ENCODE measurements at places on chromosomes 11 and 22. TPM values are rescaled to one million over a fixed set of nuclear protein-coding genes. Genes with fewer than 3 reads are reported as not detected.

Gene ROBO3
- 24.2 TPM for total RNA-seq

DNA sequence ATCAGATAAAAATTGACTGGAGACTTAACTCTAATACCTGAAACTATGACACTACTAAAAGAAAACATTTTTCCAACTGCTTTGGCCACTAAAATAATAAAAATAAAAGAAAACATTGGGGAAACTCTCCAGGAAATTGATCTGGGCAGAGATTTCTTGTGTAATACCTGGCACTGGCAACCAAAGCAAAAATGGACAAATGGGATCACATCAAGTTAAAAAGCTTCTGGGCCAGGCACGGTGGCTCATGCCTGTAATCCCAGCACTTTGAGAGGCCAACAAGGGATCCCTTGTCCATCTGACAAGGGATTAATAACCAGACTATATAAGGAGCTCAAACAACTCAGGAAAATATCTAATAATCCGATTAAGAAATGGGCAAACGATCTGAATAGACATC is 64.6 kb upstream of the RAB1B start:
- peaks cover 15% of the 10 kb centered on the region for H3K36me3 ChIP-seq
- no peak overlapping the region for H3K27ac ChIP-seq
- no peak for DNase-seq

Gene ADORA2A
- total RNA-seq, result 37.6 TPM

- no peaks in the 10 kb centered on the region for H3K27me3 ChIP-seq
- H3K4me1 ChIP-seq, result no peaks in the 10 kb centered on the region
- DNase-seq, result no peak
- no peak overlapping the region for H3K4me3 ChIP-seq
Observed at GRCh38 chr22:26463688-26464087, 19.9 kb downstream of the HPS4 start.

GRCh38 chr11:12864316-12865156 is 144.6 kb upstream of the RASSF10 start:
- DNase-seq, result no peak
- H3K4me3 ChIP-seq, result no peak overlapping the region
- H3K36me3 ChIP-seq, result no peaks in the 10 kb centered on the region
- peaks cover 47% of the 10 kb centered on the region for H3K27me3 ChIP-seq

- no peak overlapping the region for H3K27ac ChIP-seq
- no peak for DNase-seq
- H3K4me1 ChIP-seq, result peaks cover 5% of the 10 kb centered on the region
- no peaks in the 10 kb centered on the region for H3K27me3 ChIP-seq
- H3K36me3 ChIP-seq, result peaks cover 40% of the 10 kb centered on the region
Observed at GRCh38 chr22:30575859-30576258, 1.4 kb upstream of the GAL3ST1 start.

Data from activated naive CD4-positive, alpha-beta T cell treated with anti-CD3 and anti-CD28 coated beads for 36 hours (primary cell).